NCI-H526 (cell line): ENCODE measurements at places on chromosomes 3 and 15.

GRCh38 chr3:134699721-134700120 is 48.9 kb upstream of the KY start:
- DNase-seq = no peak

- DNase-seq = no peak
Observed at GRCh38 chr3:117411971-117412370, 702.4 kb downstream of the TUSC7 start.

DNA sequence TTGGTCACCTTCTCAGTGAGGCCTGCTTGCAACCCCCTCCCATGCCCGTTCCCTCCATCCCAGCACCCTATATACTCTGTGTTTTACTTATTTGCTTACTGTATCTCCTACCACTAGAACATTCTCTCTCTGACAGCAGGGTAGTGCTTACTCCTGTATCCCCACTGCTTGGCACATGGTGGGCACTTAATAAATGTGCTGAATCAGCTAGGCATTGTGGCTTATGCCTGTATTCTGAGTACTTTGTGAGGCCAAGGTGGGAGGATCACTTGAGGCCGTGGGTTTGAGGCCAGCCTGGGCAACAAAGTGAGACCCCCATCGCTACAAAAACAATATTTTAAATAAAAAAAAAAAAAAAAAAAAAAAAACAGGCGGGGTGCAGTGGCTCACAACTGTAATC is 7.6 kb upstream of the SHISA5 start:
- no peak for DNase-seq

GRCh38 chr15:81160312-81161159 is 26.5 kb downstream of the CFAP161 start:
- DNase-seq = peak; percentile 22

GRCh38 chr3:21892104-21892503 is 141.1 kb upstream of the ZNF385D start:
- DNase-seq = no peak

- DNase-seq = no peak
Observed at GRCh38 chr15:67184208-67184925, 70.1 kb downstream of the AAGAB start.

DNA sequence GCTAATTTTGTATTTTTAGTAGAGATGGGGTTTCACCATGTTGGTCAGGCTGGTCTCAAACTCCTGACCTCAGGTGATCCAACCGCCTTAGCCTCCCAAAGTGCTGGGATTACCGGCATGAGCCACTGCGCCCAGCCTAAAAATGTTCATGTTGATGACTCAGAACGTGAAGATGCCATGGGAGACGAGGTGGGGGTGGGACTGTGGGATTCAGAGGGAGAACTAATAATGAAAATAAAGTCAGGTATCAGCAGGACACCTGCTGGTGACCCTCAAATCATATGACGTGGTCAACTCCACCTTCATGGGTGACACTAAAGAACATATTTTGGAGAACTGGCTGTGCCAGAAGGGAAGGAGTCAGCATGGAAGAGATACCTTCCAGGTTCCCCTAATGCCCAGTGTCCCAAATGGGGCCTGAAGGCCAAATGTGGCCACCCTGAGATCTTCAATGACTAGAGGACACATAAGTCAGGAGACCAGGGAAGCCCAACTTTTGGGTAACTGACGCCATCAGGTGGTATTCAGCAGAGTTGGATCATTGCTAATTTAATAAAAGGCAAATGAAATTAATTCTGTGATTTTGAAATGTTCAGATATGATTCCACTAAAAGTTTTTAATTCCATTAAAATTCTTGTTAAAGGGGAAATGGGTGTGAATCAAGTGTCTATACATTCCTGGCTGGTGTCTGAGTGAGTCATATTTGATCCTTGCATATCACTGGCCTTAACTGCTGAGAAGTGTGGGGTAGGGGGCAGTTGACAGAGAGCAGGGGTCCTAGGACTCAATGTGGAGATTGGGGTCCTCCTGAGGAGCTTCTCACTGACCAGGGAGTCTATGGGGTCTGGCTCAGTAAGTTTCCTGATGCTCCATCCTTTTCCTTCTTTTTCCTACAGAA is 88.6 kb upstream of the GSK3B start:
- no peak for DNase-seq

DNA sequence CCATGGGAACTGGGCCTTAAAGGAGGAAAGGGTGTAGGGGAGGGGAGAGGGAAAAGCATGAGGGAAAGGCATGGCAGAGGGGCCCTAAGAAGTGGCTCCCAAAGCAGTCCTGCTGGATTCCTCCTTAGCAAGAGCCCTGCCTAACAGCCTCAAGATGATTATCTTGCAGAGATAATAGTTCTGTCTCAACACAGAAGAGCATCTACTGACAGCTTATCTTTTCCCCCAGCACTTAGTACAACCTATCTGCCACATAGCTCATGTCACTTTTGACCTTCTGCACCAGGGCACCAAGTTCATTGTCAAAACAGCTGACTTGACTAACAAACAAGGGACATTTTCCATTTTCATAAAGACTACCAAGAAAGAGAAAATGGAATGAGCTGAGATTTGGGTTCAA is 86.3 kb downstream of the ANP32A start:
- DNase-seq = no peak

- DNase-seq = no peak
Observed at GRCh38 chr15:54298396-54298795, 320.2 kb downstream of the UNC13C start.

DNA sequence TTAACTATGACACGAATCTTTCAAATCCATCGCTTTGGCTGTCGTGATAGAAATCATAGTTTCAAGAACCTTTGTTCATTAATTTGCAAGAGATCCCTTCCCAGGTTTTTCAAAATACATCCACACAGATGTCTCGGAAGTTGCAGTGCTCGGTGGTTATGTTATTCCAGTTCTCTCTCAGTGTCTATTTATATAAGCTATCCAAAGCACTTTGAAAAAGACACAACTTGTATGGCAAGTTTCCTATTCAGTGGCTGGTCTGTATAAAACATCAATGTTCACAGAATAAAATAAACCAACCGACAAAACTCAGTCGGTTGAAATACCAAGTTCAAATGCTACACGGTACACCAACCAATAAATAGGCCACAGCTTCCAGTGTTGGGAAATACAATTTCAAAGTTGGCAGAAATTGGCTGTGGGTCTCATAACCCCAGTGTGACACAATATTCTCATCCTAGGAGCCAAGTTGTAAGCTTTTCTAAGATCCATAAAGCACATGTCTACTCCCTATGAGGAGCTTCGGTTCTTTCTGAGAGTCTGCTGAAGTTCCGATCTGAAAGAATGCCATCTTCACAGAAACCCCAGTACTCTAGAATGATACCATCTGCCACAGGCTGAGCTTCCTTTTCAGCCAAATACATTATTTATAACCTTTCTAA is 23.7 kb downstream of the SATB1 start:
- DNase-seq = no peak

- DNase-seq = no peak
Observed at GRCh38 chr3:131705558-131706051, 202.8 kb upstream of the MRPL3 start.

GRCh38 chr3:14725013-14725412 is 50.1 kb downstream of the C3orf20 start:
- no peak for DNase-seq

- DNase-seq = no peak
Observed at GRCh38 chr3:178340506-178340905, 195.7 kb upstream of the KCNMB2 start.

- no peak for DNase-seq
Observed at GRCh38 chr3:123667784-123668183, 82.9 kb upstream of the HACD2 start.

DNA sequence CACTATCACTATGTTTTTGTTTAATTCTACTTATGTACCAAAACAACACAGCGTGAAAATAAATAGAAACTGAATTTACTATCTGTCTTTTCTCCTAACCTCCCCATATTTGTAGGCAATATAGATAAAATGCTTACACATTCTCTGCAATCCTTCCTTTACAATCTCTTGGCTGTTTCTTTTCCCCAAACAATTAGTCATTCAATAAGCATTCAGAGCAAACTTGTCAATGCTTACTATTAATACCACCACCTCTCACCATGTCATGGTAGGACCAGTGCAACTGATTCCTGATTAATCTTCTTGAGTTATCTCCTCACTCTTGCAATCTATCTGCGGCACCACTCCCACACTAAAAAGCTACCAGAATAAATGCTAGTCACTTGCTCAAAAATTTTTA is 74.0 kb upstream of the TTBK2 start:
- no peak for DNase-seq

GRCh38 chr3:134392336-134392983 is 18.2 kb upstream of the AMOTL2 start:
- DNase-seq = no peak

DNA sequence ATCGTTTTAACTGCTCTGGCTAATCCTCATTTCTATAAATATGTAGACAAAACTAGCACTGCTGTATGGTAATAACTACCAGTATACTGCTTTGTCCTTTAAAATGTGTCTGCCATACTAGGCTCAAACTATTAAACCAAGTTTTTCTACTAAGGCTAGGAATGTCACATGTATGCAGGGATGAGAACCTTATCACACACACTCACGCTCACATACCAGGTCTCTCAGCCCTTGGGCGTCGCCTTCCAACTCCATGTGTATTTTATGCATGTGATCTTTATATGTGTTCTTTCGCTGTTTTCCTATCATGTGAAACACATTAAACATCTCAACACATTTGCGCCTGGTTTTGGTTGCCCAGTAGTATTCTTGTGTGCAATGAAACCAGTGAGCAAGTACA is 32.6 kb downstream of the ATP2C1 start:
- DNase-seq = no peak

DNA sequence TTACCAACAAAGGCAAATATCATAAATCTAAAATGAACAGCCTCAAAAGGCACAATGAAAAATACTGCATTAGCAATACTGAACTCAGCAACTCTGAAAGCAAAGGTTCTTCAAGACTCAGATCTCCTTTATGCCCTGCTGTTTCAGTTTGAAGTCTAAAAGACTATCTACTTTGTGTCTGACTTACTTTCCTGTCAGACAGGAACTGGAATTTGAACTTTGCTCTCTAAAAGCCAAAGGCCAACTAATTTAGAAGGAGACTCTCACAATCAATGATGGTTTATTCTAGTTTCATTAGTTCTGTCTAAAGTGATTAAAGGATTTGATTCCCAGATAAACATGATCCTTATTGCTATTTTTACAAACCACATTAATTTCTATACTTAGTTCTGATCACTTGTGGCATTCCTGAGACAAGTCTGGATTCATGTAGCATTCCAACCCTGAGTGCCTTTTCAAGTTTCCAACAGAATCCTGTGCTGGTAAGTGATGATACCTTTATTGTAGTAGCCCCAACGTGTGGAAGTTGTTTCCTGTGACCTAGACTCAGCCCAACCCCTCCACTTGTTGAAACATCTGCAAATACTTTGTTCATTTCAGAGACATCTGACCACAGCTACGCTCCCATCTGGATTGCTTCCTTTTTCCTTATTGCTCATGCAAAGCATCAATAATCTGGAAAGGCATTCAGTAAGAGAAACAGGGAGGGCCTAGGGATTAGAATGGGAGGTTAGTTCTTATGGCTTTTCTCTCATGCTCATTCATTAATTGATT is 14.9 kb upstream of the LEKR1 start:
- no peak for DNase-seq

- DNase-seq = no peak
Observed at GRCh38 chr3:52443791-52444687, 864 bp downstream of the SEMA3G start.

GRCh38 chr3:38554127-38554827 is 58.1 kb downstream of the EXOG start:
- DNase-seq = no peak

DNA sequence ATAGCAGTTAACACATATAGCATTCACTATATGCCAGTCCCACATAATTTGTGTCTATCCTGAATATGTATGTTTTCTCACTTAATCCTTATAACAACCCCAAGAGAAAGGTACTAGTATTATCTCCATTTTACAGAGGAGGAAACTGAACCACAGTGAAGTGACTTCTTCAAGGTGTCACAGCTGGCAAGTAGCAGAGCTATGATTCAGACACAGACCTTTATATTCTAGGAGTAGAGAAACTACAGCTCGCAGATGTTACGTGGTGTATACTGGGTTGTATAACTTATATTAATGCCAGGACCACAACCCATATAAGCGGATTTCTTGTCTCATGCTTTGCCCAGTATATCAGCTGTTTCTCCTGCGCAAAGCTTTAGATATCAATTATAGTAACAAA is 29.5 kb upstream of the ICE2 start:
- no peak for DNase-seq

DNA sequence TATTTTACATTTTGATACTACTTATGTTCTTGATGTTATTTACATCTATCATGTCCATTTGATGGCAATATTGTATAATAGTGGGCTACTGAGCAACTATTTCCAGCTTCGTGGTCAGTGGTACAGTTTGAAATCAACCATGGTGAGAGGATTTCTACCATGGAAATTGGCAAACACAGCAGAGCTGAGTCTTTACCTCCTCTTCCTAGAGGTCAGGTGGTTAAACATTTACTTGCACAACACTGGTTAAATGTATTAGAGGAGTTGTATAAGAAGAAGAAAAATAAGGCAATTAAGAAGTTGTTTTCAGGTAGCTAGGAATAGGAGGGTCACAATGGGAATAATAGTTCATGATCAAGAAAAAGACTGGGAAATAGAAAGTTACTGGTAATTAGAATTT is 7.2 kb upstream of the PPM1L start:
- no peak for DNase-seq

GRCh38 chr3:4672725-4673275 is 179.7 kb downstream of the ITPR1 start:
- no peak for DNase-seq

DNA sequence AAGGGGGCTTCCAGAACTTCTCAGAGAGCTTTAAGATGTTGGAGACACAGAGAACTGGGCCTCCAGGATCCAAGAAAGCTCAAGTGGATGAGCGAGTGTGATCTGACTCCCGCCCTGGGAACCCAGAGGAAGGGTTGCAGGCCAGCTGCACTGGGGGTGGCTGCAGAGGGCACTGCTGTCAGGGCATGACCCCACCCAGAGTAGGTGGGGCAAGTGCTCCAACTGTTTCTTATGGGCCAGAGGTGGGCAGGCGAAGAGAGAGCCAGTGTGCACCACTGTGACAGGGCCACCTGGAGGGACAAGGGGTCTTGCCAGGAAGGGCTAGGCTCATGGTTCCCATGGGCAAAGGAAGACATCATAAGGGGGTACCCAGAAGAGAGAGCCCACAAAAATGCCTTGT is 48.8 kb downstream of the EXOG start:
- no peak for DNase-seq

DNA sequence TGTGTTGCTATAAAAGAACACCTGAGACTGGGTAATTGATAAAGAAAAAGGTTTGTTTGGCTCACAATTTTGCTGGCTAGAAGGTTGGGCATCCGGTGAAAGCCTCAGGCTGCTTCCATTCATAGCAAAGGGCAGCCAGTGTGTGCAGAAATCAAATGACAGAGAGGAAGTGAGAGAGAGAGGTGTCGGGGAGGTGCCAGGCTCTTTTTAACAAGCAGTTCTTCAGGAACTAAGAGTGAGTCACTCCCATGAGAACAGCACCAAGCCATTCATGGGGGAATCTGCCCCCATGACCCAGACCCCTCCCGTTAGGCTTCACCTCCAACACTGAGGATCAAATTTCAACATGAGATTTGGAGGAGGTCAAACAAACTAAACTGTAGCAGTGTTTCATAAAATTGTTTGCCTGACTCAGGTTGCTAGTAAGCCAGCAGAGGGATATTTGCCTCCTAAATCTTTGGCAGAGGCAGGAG is 4.5 kb upstream of the PARP15 start:
- DNase-seq = no peak
